ENCODE measurements at places on chromosomes 3 and 15.

GRCh38 chr3:183743231-183743630 lies 45.6 kb downstream of the YEATS2 start:
- DNase-seq: no peak

DNA sequence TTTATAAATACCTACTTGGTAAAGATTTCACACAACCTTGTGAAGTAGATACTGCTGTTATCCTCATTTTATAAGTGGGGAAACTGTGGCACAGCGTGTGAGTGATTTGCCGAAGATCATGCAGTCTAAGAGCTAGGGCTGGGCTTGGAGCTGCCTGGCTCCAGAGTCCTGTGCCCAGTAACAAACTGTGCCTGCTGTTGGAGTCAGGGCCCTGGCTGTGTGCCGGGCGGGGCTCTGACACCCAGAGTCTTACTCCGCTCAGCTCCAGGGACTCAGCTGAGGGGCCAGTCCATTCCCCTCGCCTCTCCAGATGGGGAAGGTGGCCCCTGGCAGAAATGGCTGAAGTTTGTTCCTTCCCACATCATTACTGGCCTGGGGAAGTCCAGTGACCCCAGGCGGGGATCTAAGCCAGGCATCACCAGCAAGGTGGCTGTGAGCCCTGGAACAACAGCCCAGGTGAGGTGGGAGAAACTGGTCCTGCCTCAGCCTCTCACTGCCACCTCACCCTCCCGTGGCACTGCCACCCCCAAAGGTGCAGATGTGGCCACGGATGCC lies 17.3 kb upstream of the PLXNA1 start:
- DNase-seq: no peak

DNA sequence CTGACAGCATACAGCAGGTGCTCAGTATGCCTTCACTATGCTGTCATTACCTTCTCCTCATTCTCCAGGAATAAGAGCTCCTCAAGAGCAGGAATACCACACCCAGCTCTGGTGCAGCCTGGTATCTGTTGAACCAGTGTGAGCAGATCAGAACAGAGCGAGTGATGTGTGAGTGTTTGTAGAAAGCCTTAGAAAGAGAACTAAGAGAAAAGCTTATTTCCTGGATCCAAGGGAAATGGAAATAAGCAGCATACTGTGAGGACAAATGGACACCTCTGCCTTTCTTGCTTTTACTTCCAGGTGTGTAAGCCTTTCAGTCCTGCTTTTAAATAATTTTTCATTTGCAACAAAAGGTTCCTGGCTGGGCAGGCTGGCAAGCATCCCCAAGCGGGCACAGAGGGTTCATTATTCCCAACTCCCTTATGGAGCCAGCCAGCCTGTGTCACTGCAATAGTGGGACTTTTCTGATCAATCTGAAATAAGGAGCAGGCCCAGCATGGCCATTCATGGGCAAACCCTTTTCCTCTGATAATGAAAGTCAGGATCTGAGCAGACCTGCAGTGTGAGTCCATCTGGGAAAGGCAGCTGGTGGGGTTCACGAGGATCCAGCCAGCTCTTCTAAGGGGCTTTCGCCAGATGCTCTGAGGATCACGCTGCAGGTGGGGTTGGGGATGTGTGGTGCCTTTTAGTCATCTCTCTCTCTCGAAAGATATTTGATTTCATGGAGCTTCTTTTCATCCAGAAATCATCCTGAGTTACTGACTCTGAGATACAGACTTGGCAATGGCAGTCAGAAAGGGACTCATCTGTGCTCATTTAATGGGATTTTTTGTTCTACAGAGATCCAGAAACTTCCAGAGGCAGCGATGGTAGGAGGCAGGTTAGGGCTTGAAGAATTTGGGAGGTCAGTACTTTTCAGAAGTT lies 594.9 kb upstream of the CFAP20DC start:
- DNase-seq: no peak

DNA sequence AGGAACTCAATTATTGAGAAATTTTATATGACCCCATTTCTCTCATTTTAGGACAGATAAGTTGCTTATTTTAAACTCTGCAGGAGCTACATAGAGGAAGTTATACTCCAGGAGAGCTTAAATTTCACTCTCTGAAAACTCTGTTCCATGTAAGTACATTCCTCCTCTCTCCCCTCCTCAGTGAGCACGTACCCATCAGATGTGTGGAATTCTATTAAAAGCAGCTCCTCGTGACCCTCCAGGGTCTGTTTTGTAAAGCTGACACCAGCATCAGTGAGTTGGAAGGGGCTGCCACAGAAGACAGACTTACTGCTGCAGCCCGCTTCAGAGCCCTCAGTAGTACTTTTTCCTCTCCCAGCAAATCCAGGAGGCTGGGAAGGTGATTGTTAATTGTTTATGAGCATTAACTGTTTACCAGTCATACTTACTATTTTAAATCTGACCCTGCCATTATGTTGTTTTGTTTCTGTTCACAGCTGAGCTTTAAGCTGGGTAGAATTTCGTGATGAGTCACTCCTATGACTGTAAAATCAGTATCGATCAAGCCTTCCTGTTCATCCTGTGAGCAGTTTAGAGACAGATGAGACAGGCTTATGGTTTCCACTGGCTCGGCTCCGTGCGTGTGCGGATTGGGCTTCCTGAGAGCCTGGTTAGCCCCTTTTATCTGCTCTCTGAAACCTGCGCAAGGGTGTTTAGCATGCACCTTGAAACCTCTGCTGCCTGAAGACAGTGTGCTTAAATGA lies 20.4 kb downstream of the IGF1R start:
- peak; percentile 10 for DNase-seq

DNA sequence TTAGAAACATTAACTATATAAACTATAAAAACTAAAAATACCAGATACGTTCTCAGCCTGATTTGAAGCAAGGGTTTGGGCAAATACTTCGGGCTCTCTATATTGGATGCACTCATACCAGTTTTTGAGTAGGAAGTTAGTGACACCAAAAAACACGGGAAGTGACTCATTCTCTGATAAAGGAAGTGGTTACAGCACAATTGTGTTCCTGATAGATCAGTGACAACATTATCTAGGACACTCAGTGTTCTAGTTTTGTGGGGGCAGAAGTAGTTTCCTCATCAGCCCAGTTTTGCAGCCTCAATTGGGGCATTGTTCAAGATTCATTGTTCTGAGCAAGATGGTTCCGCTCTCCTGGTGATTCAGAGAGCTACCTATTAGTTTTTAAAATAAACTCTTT lies 469.6 kb upstream of the DPPA4 start:
- peak; percentile 33 for DNase-seq

- DNase-seq: peak; percentile 77
These were observed 48.1 kb upstream of the EPHB3 start for GRCh38 chr3:184513276-184514170.

DNA sequence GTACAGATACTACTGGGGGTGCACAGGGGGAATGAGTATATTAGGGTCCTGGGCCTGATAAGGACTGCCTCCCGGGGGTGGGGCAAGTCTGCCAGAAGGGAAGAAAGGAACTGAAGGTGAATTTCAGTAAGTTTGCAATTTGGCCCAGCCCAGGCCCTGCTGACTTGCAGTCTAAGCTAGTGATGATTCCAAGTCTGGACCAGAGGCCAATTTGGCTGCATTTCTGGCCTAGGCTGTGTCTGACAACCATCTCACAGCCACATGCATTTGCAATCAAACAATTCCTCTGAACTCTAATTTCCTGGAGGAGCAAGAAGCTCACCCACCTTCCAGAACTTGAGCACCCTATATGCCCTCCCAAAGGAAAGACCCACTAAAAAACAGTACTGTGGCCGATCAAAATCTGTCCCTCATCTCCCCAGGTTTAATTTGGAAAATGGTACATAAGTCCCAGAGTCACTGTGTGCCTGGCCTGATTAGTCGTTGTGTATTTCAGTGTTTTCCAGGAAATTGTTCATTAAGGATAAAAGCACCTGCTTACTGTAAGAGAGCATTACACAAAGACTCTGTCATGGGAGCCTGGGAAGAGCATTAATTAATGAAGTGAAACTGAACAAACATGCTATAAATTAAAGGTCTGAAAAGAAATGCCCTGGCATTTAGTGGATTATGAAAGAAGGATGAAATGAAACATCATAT lies 114.5 kb downstream of the MEGF11 start:
- DNase-seq: no peak

DNA sequence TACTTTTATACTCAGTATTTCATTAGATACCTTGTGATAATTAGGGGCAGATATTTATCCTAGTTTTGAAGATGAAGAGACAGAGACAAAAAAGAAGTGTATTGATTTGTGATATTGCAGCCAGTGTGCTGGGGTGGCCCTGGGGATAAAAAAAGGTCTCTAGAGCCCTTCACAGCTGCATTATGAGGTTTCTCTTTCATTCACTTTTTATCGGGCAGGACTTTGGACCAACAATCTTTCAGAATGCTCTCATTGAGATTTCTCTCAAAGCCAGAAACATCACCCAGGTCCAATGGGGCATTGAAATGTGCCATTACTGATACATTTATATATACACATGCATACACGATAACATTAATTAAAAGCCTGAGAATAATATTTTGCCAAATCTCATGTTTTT lies 20.5 kb upstream of the SELENOT start:
- no peak for DNase-seq

DNA sequence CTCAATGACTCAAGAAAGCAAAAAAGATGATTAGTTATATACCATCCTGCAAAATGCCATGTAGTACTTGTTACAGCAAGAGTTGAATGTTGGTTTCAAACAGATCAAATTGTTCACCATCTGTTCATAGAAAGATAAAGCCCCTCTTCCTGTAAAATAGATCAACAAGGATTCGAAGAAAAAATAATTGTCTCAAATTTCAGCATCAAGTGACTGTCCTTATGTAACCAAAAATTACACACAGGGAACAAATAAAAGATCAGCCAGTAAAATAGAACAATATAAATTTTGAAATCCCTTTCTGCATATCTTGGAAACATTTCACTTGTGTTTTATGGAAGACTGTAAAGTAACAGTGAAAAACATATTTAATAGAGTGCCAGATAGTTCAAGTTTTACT lies 165.1 kb upstream of the STAC start:
- no peak for DNase-seq

DNA sequence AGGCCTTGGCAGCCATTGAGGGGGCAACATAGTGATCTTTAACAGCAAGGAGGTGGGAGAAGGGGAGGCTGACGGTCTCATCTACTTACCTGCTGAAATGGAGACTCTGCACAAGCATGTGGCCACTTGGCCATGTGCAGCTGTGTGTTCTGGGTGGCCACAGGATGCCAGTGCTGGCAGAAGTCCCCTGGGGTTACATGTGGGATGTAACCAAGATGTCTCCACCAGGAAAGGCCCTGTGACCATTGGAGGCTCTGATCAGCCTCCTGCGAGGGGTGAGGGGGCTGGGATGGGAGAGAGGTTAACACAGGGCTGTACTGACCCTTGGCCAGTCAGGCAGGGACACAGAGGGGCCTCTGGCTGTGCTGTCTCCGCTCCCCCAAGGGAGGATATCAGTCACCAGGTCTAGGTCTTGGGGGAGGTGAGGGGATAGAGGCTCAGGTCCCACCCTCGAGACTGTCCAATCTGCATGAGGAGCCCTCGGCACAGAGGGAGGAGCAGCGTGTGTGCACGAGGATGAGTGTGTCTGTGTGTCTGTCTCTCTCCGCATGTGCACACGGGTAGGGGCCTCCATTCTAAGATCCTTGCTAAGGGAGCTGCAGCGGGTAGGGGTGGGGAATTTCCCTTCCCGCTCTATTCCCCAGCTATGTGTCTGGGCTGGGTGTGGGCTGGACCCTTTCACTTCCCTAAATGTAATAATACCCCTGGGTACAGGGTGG lies 19.5 kb downstream of the PRKCD start:
- no peak for DNase-seq

GRCh38 chr3:183178833-183179549 lies 16.5 kb upstream of the LAMP3 start:
- peak; percentile 52 for DNase-seq

DNA sequence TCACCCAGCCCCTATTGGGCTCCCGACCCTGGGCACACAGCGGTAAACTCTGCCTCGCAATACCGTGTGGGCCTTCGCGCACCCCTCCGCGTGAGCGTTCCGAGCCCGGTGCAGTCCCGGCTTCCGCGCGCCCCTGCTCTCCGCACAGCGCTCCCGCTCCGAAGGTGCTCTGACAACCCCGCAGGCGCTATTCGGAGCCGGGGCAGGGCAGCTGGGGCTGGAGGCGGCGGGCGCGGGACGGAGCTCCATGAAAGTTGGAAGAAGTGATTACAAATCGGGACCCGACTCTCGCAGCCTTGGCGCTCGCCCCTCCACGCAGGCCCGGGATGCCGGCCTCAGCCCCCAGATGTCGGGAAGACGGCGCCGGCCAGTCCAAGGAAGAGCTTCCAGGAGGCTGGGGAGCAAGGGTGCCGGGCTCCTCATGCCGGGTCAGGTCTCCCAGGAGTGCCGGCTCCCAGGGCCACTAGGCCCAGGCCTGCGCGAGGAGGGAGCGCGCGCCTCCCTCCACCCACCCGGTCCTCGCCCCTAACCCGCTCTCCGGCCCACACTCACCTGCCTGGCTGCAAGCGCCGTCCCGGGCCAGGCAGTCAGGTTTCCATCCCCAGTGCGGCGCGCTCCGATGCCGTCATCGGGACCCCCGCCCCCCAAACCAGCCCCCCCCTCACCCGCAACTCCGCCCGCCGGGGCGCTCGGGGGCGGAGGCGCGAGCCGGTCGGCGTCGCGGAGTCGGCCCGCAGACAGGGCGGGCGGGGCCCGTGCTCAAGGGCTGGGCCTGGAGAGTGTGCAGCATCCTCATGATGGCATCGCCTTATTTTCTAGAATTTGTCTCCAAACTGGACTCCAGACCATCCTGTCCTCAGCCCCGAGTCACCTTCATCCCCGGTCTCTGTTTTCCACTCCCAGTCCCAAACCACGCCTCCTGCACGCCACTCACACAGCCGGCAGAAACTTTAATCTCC lies at the start of gene KIF7:
KIF7 (minus strand) TSS at position 621 of the 959 bp plus-strand sequence. CDS start 2,537 bp downstream, outside the sequence.
- no peak for DNase-seq

GRCh38 chr3:113088616-113089015 lies 97.8 kb downstream of the GTPBP8 start:
- no peak for DNase-seq

GRCh38 chr15:98123834-98124233 lies 163.3 kb downstream of the ARRDC4 start:
- no peak for DNase-seq

GRCh38 chr3:159237226-159237625 lies 435.4 kb downstream of the MFSD1 start:
- no peak for DNase-seq

- no peak for DNase-seq
These were observed 280.6 kb upstream of the ZNF717 start for GRCh38 chr3:76065964-76066363.

DNA sequence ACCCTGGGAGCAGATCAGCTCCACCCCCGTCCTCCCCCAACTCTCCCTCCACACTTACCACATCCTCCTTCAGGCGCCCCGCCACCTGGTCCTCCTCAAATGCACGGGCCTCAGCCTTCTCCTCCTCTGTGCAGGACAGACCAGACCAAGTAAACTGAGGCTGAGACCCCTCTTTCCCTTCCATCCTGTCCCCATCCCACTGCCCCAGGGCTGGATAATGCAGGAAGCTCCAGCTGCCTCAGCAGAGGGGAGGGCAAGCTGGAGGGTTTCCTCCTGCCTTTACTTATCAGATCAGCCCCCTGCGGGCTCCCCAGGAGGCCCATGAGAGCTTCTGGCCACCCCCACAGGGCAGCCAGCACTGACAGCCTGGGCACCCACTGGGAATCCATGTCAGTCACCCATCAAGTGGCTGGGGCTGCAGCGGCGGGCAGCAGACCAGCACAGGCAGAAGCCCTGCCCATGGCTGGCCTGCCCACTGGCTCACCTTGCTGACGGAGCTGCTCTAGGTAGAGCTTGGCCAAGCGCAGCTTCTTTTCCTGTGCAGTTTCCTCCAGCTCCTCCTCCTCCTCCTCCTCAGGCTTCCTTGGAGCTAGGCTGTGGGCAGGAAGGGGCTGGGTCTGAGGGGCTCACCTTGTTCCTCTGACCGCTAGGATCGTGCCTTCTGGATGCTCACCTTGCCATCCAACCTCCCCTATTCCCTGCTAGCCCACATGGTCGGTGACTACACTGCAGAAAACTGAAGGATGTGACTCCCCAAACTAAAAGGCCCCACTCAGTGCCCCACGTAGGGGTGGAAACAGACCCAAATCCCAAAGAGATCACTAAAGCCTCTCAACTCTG lies 3.9 kb downstream of the RRP9 start:
- DNase-seq: no peak
